Cortex of kidney (tissue), 1 donor: ENCODE measurements at places on chromosomes 12 and 14.

DNA sequence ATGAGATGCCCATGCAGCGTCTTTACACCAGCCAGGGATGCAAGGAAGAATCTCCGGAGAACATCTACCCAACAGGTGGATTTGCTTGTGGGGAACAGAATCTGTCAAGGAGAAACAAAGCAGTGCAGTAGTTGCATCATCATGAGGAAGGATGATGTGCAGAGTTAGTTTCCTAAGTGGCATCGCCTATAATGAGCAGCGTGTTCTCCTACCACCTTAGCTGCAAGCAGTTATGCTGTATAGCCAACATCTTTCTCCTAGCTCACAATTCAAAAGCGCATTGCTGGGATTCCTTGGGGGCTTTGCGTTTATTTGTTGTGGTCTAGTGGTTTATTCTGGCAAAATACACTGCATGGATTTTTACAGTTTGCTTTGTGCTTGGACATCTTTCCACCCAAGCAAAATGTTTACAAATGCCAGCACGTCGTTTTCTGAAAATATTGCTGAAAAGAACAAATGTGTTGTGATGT is 233.0 kb downstream of the RGS6 start:
- no peak for DNase-seq

DNA sequence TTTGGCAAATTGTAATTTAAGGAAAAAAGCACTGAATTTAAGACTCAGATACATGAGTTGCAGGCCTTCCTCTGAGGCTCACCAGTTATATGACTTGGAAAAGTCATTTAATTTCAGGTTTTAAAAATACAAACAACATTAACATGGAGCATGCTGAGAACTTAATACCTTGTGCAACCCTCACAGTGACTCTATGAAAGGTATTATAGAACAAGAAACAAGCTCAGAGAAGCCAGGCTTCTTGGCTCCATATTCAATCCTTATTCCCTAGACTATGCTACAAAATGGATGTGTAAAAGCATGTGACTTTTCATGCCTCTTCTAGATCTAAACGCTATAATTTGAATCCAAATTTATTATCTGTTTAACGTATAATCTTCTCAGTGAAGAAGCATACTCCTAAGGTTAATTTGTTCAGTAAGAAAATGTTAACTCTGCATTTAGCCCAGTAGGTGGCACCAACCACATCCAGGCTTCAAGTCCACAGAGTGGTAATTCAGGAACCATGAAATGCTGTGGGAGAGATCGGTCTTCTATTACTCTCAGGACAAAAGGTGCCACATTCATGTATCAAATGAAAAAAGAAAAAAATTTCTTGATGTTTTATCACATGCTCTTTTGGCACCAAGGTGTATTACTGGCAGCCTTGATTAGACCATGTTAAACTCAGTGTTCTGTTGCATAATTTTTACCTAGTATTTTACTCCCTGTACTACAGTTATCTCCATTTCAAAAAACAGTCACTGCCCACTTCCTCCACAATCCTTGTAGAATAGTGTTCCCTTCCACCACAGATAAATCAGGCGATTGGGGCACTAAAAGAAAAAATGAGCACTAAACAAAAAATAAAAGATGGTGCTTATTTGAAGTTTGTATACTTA is 9.3 kb downstream of the CCDC196 start:
- no peak for DNase-seq

- DNase-seq: no peak
Measured at GRCh38 chr12:6917491-6918231, 3.3 kb downstream of the ENO2 start.

- DNase-seq: no peak
Measured at GRCh38 chr14:43168371-43168925, 1338.6 kb downstream of the FSCB start.

DNA sequence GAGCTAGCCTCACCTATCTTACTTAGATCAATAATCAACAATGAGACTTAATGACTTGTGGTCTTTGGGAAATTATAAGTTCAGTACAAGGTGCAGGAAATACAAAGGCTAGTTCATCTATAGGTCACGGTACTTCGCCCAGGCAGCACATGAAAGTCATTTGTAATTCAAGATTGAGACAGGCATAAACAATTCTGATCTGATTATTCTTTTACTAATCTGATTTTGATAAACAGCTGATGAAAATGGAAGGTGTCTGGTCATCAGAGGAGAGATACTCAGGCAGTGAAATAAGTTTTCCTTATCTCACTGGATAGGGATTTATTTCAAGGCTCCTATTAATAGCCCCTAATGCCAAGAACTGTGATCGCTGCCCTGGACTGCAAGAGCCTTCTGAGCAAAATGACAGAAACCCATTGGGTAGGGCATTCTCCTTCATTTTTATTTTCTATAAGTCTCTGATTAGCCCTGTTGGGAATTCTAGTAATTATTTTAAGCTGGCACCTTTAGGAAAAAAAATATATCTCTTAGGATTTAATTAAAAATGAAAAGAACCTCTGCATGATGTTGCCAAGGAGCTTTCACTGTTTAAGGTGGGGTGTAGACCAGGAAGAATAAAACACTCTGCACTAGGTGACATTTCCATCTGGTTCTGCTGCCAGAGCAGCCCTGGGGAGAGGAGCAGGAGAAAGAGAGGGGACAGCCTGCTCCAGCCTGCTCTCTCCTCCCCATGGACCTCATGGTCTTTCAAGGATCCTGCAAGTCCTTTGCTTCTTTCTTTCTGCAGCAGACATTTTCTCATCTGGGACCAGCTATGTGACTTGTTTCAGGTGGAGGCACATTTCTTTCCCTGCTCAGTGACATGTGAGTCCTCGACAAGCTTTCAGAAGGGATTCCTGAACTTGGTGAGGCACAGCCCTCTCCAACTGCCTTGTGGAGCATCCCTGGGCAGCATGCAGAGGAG is 44.8 kb downstream of the SSPN start:
- DNase-seq: no peak

DNA sequence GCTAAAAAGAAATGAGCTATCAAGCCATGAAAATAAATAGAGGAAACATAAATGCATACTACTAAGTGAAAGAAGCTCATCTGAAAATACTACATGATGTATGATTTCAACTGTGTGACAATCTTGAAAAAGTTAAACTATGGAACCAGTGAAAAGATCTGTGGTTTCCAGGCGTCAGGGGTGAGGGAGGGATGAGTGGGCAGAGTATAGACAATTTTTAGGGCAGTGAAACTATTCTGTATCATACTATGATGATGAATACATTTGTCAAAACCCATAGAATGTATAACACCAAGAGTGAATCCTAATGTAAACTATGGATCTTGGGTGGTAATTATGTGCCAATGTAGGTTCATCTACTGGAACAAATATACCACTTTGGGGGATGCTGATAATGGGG is 21.3 kb downstream of the SPX start:
- no peak for DNase-seq

DNA sequence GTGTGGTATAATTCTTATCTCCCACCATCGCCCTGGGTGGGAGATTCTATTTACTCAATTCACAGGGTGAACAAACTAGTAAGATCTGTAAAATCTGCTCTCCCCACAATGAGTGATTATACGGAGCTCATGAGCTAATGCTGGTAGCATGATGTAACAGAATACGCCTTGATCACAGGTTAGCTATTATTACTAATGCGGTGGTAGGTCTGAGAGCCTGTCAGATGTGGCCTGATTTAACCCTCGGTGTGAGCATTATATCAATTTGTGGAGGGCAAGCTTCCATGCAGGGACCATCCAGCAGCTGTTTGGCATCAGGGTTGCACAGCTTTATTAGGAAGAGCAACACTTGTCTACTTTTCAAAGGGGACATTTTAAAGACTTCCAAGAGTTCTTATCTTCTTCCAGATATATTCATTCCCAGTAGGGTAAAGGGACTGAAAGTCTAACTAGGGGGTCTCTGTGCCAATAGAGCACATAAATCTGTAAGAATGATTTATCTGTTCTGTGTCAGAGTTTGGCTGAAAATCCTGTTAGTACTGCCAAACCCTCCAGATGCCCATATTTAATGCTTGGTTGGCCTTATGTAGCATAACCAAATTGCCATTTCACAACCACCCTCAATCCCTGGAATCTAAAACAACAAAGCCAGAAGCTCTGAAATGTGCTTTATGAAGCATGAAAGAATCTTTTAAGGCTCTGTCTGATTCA is 18.7 kb downstream of the TSHR start:
- no peak for DNase-seq

GRCh38 chr12:112207397-112207924 is 82.1 kb downstream of the TRAFD1 start:
- DNase-seq: no peak

- DNase-seq: no peak
Measured at GRCh38 chr14:34369648-34370030, 92.4 kb downstream of the SPTSSA start.

- DNase-seq: no peak
Measured at GRCh38 chr12:128269181-128269591, 2.2 kb downstream of the TMEM132C start.

DNA sequence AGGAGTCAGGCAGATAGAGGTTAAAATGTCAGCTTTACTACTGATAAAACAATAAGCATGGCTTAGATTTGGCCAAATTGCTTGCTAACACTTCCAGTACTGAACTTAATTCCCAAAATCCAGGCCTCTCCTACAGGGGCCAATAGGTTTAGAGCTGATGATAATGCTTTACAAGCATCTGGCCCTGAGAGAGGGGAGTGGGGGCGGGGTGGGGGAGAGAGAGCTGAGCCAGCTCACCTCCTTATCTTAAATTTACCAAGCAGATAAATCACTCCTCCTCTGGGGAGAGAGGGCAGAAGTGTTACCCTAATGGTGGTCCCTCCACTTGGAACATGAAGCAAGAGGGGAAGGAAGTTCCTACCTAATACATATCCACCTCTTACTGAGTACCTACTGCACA is 182.2 kb upstream of the CRY1 start:
- no peak for DNase-seq

DNA sequence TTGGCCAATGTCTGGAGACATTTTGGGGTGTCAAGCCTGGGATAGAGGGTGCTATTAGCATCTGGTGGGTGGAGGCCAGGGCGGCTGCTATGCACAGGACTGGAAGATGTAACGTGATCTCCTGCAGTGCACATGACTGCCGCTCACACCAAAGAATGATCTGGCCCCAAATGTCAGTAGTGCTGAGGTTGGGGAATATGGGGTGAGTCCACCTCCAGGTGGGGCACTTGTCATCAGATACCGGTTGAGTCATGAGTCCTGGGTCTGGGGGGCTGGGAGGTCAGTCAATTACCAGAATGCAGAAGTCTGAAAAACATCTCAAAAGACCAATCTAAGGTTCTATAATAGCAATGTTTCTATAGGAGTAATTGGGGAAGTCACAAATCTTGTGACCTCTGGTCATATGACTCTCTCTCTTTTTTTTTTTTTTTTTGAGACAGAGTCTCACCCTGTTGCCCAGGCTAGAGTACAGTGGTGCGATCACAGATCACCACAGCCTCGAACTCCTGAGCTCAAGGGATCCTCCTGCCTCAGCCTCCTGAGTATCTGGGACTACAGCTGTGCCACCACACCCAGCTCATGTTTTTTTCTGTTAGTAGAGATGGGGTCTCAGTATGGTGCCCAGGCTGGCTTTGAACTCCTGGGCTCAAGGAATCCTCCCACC is 6.0 kb upstream of the SDSL start:
- DNase-seq: no peak

DNA sequence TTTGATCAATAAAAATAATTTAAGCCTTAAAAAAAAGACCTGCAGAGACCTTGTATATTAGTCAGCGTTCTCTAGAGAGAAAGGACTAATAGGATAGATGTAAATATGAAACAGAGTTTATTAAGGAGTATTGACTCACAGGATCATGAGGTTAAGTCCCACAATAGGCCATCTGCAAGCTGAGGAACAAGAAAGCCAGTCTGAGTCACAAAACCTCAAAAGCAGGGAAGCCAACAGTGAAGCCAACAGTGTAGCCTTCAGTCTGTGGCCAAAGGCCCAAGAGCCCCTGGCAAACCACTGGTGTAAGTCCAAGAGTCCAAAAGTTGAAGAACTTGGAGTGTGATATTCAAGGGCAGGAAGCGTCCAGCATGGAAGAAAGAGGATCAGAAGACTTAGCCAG is 66.3 kb downstream of the TBX5 start:
- DNase-seq: no peak

- no peak for DNase-seq
Measured at GRCh38 chr12:116217045-116217735, 60.3 kb downstream of the MED13L start.

- no peak for DNase-seq
Measured at GRCh38 chr12:132157733-132158409, 13.6 kb downstream of the NOC4L start.

- DNase-seq: no peak
Measured at GRCh38 chr12:123853396-123854070, 91.4 kb downstream of the DNAH10 start.

GRCh38 chr14:21496453-21496852 is 14.7 kb downstream of the METTL3 start:
- no peak for DNase-seq

GRCh38 chr14:75609606-75610475 is 31.4 kb downstream of the FLVCR2 start:
- DNase-seq: no peak

DNA sequence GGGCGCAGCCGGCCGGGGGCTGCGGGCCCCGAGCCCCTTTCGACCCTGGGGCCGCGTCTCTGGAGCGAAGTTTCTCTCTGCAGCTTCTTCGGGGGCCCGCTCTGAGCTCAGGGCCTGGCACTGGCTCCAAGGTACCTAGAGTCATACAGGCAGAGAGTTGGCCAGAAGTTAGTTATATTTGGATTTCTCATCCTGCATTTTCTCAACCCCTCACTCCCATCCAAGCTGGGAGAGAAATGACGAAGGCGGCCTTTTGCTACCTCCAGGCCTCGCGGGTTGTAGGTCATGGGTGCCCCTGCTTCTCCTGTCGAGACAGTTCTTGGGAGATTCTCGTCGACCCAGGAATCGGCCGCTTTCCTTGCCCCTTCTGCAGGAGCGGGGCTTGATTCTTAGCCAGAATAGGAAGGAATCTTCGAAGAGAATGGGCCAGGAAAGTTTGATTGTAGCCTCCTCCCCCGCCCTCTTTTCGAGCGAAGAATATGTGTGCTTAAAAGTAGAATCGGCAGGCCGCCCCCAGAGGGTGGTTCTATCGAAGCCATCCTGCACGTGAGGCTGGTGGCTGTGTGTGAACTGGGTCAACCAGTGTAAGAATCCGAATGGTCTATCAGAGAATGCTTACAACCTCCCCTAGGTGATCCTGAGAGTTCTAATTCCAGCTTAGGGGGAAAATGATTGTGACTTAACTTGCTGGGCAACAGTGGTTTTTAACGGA is 785 bp downstream of the MLEC start:
- no peak for DNase-seq

GRCh38 chr12:1779783-1780182 is 40.6 kb upstream of the LRTM2 start:
- no peak for DNase-seq

- DNase-seq: no peak
Measured at GRCh38 chr12:116582610-116583009, 23.4 kb downstream of the MAP1LC3B2 start.

GRCh38 chr14:52850451-52850909 is 59.1 kb upstream of the GNPNAT1 start:
- DNase-seq: no peak
